Hindlimb muscle (tissue), 1 donor: ENCODE measurements at places on chromosomes 3 and 15.

DNA sequence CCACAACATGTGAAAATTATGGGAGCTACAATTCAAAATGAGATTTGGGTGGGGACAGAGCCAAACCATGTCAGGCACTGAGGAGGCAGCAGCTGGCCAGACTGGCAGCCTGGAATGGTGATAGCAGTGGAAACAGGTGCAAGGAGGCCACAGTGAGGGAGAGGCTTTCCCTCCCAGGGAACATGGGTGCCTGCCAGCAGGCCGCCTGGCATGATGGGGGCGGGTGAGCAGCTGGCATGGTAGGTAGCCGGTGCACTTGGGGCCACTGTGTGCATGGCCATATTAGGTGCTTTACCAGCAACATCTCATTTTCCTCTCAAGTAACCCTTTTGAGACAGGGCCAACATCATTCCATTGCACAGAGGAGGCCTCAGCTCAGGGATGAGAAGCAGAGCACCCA lies 18.3 kb upstream of the MRPS22 start:
- no peak for DNase-seq

GRCh38 chr3:172201870-172202236 lies 162.5 kb downstream of the FNDC3B start:
- peak; percentile 75 for DNase-seq

- no peak for DNase-seq
Observed at GRCh38 chr15:83431521-83431920, 15.6 kb upstream of the SH3GL3 start.

DNA sequence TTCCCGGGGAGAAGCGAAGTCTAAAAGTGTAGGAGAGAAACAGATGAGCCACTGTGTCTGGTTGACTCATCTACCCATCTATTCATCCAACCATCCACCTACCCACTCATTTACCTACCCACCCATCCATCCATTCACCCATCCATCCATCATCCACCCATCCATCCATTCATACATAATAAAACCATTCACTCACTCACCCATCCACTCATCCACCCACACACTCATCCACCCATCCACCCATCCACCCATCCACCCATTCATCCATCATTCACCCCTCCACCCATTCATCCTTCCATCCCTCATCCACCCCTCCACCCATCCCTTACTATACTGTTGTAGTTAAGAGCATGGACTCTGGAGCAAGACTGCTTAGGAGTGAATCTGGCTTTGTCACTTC lies 136.4 kb upstream of the ATP2B2 start:
- no peak for DNase-seq

GRCh38 chr15:49015896-49016295 lies 30.4 kb downstream of the SECISBP2L start:
- no peak for DNase-seq

GRCh38 chr15:90400005-90400758 lies 12.1 kb downstream of the IQGAP1 start:
- DNase-seq: no peak

- no peak for DNase-seq
Observed at GRCh38 chr3:188518835-188519452, 365.0 kb downstream of the LPP start.

GRCh38 chr3:67018105-67018788 lies 20.1 kb downstream of the KBTBD8 start:
- DNase-seq: no peak

GRCh38 chr3:24043168-24043567 lies 98.1 kb downstream of the NR1D2 start:
- DNase-seq: no peak

DNA sequence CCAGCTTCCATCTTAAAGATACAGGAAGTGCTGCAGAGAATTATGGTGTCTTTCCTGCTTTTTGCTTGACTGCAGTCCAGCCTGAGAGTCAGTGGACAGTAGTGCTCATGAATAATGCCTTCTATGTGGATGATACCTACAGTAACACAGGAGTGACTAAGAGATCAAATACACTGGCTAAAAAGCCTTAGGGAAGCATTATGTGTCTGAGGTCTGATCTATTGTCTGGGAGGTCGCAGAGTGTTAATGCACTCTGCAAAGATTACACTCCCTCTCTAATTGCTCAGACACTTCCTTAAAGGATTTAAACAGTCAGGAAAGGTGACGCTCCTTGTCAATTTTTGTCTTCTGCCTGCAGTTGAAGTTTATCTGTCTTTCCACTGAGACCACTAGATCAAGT lies 183.6 kb downstream of the MCTP2 start:
- no peak for DNase-seq

- peak; percentile 80 for DNase-seq
Observed at GRCh38 chr3:40877631-40878463, 321.5 kb upstream of the CTNNB1 start.

DNA sequence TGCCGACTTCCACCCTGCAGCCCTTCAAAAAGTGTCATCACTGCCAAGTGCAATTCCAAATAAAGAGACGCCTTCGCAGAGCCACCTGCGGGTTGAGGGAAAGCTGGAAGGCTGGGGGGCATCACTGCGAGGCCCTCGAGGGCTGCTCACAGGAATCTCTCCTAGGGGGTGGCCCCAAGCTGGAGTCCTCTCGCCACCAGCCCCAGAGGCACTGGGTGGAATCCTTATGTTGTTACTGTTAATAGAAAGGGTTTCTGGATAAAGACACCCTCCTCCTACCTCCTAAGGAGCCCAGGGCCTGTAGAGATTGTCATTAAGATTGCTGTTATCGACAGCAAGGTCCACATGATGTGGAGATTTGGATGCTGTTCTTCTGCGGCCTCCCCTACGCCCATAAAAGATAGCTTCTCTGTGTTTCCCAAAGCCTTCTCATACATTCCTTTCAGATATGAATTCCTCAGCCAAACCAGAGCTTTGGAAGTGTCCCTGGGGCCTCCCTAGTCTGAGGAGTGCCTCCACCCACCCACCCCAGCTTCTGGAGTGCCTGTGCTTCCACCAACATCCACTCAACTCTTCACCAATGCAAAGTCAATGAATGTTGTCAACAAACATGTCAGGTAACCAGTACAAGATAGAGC lies 512.7 kb downstream of the SHQ1 start:
- DNase-seq: no peak

GRCh38 chr3:14407203-14407602 lies 4.8 kb downstream of the SLC6A6 start:
- no peak for DNase-seq

GRCh38 chr3:139044366-139045210 lies at the start of gene PRR23C:
Gene PRR23C, minus strand, starts transcription at chr3:139044892. Its CDS starts 272 bp downstream, at chr3:139044620.
- no peak for DNase-seq

GRCh38 chr3:13497386-13497785 lies 17.3 kb downstream of the HDAC11 start:
- DNase-seq: no peak

DNA sequence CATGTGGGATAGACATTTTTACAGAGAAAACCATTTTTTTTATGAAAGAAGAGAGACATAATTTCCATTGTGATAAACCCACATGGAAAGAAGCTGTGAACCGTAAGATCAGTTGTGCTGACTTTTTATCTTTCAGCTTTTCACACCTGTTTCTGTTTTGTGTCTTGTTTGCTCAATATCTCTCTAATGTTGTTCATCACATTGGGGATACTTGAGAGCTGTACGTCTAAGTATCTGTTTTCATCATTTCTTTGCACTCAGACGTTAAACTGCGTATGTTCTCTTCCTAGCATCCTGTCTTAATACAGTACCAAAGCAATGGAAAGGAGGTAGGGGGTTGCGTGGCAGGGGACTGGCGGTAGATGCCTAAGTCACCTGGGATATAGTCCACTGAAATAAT lies 449.0 kb downstream of the NAALADL2 start:
- no peak for DNase-seq

DNA sequence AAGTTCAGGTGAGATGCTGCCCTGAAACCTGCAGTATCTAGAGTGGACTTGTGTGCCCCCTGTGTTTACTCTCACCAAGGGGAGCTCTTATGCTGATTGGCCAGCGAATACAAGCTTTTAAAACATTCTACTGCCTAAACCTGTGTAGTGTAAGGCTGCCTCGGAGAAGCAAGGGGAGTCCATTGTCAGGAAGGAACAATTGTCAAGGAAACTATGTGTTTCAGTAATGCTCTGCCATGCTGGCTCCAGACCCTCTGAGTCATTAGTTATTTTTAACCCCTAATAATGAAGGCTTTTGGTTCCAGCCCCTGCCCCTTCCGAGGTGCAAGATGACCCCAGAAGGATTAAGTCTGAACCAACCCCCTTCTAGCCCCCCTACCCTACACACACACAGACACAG lies 66.1 kb upstream of the CHMP2B start:
- no peak for DNase-seq

DNA sequence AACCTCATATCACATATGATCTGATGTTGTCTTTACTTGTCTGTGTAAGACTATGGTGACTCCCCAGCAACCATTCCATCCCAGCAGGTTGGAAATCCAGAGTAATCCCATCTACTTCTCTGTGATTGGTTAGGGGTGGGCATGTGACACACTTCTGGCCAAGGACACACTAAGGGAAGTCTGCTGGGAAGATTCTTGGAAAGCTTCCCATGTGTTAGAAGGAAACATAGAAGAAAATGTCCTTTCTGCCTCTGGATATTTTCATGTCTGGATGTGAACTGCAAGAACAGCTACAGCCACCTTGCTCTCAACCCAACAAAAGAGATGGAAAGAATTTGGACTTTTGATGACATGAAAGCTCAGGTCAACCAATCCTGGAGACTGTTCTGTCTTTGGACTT lies 2.6 kb upstream of the UBE2Q2 start:
- DNase-seq: peak; percentile 82

DNA sequence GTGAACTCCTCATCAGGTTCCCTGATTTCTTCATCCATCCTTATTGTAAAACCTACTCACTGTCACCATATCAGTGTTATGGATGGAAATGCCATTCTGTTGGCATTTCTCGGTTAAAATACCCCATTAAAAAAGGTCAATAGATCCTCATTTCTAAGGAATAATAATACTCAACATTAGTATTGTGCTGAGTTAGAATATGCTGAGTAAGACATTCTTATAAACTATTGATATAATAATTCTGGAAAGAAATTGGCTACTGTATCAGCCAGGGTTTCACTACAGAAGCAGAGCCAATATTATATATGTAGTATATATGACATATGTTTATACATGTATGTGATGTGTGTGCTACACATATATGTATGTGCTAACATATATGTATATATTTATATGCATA lies 95.4 kb upstream of the KCNH8 start:
- no peak for DNase-seq

GRCh38 chr15:71456811-71457210 lies 341.5 kb downstream of the THSD4 start:
- DNase-seq: no peak

GRCh38 chr3:44418549-44418948 lies 58.9 kb downstream of the ZNF445 start:
- DNase-seq: no peak

DNA sequence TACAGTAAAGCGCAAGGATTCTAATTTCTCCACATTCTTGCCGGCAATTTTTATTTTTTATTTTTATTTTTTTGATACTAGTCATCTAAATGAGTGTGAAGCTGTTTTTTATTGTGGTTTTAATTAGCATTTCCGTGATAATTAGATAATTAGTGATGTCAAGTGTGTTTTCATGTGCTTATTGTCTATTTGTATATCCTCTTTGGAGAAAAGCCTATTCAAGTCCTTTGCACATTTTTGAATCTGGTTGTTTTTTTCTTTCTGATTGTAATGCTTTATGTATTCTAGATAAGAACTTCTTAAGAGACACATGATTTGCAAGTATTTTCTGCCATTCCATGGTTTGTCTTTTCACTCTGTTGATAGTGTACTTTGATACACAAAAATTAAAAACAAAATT lies 16.1 kb downstream of the CTDSPL2 start:
- DNase-seq: no peak

DNA sequence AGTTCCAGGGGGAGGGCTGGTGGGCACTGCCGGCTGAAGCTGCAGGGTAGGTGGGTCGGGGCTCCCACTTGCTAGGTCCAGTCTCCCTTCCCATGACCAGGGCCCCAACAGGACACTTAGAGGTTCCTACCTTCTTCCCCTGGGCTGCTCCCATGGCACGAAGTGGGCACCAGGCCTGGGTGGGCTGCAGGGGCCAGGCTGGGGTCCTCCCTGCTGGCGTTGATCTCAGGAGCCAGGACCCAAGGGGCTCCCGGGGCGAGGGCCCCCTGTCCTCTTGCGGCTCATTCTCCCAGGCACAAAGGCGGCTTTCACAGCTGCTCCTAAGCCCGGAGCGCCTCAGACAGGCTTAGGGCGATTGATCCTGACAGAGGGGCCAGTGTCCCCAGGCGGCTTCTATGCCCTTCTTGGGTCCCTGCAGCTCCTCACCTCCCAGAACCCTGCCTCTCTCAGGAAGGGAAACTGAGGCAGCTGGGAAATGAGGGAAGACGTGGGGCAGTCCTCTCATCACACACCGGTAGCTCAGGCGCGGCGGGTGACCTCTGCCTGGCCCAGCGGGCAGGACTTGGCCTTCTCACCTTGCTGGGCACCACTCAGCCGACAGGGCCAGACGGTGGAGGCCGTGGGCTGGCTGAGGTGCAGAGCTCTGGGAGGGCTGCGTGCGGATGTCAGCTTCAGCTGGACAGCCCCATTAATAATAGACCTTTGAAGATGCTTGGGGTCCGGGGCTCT lies 39.6 kb downstream of the FAM3D start:
- DNase-seq: no peak

GRCh38 chr3:38725726-38726419 lies 76.4 kb upstream of the SCN5A start:
- no peak for DNase-seq

GRCh38 chr3:61530355-61530754 lies 31.0 kb upstream of the PTPRG start:
- DNase-seq: no peak

GRCh38 chr3:182948305-182948704 lies 32.0 kb downstream of the DCUN1D1 start:
- DNase-seq: no peak

DNA sequence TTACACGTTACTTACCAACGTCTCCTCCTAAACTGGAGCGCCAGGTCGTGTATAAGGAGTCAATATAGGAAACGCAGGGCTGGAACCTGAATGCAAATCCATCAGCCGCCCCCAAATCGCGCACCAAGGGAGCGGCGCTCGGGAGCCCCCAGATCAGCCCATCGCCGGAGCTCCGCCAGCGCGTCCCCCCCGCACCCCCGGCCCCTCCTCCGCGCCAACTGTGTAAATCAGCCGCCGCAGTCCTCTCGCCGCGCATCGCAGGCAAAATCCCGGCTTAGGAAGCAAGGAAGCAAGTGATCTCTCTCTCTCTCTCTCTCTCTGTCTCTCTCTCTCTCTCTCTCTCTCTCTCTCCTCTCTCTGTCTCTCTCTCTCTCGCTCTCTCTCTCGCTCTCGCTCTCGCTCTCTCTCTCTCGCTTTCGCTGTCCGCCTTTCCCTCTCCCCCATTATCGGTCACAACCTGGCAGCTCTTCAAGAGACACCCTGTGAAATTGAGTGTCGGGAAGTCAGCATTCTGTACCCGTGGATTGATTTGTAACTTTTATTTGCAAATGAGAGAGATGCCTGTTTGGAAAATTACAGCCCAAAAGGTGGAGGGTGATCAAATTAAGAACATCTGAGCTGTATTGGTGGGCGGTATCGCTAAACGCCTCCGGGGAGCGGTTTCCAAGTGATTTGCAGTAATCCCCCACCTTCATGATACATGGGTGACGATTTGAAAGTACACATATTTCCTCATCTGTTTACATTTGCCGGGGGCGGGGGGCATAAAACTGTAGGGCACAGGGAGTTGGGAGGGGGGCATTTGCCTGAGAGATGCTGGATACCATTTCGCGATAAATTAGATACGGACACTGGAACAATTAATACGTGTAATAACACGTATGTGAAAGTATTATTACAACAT lies 645 bp upstream of the SLITRK3 start:
- peak; percentile 16 for DNase-seq
